ENCODE measurements at places on chromosomes 7 and 10.

- DNase-seq: no peak
Measured at GRCh38 chr10:12655940-12656339, 306.6 kb downstream of the CAMK1D start.

- DNase-seq: peak; percentile 19
Measured at GRCh38 chr7:33790746-33791145, 114.6 kb upstream of the BMPER start.

DNA sequence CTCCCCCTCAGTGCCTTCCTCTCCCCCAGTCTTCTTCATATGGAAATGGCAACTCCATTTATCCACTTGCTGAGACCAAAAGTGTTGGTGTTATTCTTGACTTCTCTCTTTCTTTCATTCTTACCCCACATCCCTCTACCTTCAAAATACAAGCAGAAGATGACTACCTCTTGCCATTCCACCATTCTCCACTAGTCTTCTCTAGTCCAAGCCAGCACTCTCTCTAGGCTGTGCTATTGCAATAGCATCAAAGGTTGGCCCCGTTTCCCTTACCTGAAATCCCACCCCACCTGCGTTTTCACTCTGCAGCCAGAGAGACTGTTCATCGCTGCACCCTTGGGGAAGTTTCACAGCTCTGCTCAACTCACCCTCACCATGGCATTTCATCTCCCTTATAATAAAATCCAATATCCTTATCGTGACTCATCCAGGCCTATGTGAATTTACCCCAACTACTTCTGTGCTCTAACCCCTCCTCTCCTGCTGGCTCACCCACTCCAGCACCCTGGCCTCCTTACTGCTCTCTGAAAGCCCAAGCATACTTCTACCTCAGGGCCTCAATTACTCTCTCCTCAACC, 109.1 kb downstream of the LSM5 start:
- DNase-seq: no peak

- DNase-seq: no peak
Measured at GRCh38 chr7:34755008-34755407, 97.0 kb downstream of the NPSR1 start.

- no peak for DNase-seq
Measured at GRCh38 chr10:103096130-103096529, 96.9 kb downstream of the NT5C2 start.

- DNase-seq: no peak
Measured at GRCh38 chr7:137036768-137037167, 168.3 kb downstream of the CHRM2 start.

DNA sequence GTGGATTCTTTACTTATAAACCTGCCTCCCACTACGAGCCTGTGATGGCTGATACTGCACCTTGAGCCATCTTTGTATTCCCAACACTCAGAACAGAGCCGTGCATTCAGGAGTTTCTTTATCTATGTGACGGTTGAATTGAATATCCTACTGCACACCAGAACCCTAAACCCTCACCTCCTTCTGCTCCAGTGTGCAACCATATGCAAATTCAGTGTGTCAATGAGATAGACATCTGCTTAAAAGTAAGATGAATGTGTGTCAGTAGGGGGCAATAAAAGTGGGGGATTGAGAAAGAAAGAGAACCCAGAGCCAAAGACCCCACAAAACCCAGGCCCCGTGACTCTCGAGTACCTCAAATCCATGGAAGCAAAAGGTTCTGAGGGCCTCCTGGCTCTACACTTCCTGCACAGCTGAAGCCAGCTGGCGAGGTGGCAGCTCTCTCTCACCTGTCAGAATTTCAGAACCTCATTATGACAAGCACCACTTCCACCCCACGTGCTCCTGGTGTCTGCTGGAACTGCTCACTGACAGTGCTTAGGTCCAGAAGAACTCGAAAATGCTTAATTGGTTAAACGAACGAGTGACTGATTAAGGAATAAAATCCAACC, 143.3 kb upstream of the GPR26 start:
- DNase-seq: no peak

GRCh38 chr7:71594736-71595135, 462.8 kb downstream of the GALNT17 start:
- DNase-seq: peak; percentile 43

DNA sequence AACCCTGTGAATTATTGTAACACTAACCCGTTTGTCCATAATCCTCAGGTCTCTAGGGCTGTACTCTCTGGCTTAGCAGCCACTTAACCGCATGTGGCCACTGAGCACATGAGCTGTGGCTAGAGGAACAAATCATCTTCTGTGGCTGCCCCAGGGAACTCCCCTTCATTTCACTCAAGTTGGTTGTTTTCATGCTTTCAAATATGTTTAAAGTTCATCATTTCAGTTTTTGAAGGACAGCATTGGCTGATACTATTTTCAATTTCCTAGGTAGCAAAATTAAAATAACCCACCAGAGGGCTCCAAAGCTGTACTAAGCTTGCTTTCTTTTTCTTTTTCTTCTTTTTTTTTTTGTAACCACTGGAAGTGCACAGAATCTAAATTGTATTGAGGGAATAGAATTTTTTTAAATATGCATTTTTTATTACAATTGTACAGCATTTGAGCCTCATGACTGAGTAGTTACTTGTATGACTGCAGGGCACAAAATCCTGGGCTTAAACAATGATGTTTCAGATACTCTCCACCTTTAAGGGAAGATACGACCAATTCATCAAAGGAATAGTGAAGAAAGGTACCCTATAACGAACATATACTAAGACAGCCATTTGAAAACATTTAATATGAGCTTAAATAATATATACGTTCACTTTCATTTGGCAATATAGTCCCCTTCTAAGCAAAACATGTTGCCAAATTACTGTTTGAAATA, 38.6 kb downstream of the MRC1 start:
- DNase-seq: peak; percentile 28

DNA sequence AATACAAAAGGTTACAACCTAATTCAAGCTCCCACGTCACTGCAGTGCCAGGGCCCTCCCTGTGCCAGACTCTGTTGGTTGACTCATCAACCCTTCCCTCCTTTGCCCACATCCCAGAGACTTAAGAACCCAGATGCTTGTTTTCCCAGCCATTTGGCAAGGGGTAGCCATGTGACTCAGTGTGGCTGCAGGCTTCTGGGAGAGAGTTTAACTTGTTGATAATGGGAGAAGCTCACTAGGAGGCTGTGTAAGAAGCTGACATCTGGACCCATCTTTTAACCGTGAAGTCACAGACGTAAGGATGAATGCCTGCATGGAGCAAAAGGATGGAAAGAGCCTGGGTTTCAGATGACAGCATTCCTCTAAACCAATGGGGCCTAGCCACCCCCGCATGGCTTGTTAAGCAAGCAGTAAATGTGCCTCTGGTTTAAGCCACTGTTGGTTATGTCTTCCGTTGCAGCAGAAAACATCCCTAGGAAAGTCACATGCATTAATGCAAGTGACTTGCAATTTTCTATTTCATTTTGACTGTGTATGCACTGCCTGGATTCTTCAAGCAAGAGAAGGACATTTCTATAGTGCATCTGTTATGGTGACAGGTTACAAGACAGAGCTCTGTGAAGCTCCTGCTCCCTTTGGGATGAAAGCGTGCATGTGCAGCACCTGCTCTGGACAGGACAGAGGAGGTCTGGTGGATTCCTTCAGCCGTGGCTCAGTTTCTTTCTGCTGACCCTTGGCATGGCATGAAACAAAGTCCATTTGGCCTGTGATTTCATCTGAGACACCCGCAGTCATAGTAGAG, 57.5 kb upstream of the CREB5 start:
- DNase-seq: peak; percentile 92

GRCh38 chr7:71649812-71650211, 517.9 kb downstream of the GALNT17 start:
- no peak for DNase-seq

GRCh38 chr7:51009716-51010496, 227.2 kb upstream of the GRB10 start:
- DNase-seq: peak; percentile 43

GRCh38 chr7:102992938-102993717, 80.3 kb downstream of the LRRC17 start:
- peak; percentile 61 for DNase-seq

Data from fibroblast of skin of right biceps (primary cell).